ENCODE measurements at places on chromosomes 12 and 14. TPM values are rescaled to one million over a fixed set of nuclear protein-coding genes. Genes with fewer than 3 reads are reported as not detected.

GRCh38 chr14:56324454-56324853 is 206.2 kb downstream of the PELI2 start:
- no peak for DNase-seq

DNA sequence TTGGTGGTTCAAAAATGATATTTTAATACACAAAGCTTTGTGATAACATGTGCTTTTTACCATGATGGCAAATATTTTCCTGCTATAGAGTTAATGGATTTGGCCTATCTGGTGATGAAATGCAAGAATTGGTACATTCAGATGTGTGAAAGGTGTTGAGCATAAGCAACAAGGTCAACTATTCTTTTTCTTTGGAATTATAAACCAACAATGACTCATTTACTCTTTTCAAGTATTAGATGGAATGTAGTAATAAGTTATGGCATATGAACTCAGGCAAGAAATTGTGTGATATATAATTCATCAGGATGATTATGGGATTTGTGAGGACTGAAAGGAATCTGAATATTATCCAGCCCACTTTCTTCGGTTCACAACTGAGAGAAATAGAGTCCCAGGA is 471.4 kb downstream of the ETNK1 start:
- DNase-seq: no peak

GRCh38 chr12:40033242-40033630 is 72.6 kb downstream of the SLC2A13 start:
- no peak for DNase-seq

- no peak for DNase-seq
Measured at GRCh38 chr12:93338598-93338997, 39.1 kb upstream of the NUDT4 start.

- no peak for DNase-seq
Measured at GRCh38 chr12:107844312-107844921, 69.9 kb downstream of the ASCL4 start.

DNA sequence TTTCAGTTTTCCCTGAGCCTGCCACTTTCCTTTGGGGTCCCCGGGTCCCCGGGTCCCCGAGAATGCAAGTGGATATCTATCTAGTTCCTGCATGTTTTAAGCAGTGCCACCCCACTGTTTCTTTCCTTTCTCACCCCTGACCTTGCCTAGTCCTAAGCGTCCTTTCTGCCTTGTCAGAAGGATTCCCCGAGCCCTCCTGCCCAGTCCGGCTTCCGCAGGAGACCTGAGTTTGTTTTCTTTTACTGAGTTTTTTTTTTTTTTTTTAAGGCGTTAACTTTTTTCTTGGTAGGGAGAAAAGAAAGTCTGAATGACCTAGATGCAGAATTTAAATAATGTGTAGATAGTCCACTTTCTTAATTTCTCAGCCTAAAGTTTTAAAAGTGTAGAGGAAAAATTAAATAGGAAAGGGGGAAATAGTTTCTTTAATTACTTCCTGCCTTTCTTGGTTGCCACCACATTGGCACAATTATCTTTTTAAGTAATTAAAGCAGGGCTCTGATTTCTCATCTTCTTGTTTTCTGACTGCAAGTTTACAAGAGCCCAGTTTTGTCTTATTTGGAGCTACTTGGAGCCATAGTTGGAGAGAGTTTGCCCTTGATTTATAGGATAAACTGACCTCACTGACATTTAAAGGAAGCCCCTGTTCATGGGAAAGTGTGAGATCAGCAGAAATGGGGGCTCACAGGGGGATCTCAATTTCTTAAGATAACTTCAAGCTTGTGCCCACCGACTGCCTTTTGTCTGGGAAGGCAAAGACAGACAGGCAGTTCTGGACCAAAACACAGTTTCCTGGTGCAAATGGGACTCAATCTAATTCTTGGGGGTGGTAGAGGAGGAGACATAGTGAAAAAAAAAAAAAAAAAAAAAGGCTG is 2.9 kb downstream of the PAX9 start:
- no peak for DNase-seq

GRCh38 chr14:53764846-53765245 is 191.8 kb downstream of the BMP4 start:
- no peak for DNase-seq

DNA sequence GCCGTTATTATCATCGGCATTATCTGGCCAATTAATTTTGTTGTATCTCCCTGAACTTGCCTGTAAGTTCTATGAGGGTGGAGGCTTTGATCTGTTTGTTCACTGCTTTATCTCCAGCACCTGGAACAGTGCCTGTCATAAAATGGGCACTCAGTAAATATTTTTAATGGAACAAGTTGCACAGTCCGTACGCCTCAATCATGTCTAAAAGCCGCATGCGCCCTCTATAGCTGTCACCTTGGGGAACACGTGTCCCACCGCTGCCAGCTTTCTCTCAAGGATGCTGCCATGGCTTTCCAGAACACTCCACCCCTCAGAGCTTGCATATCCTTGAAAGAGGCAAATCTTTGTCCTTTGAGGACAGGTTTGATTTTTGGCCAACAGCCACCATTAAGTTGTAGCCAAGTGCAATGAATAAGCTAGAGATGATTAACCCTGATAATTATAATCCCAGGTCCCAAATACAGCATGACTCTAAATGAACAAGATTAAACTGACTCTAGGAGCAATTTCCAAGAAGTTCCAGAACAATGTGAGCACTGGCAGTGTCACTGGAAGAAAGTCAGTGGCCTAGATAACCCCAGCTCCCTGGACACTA is 55.1 kb downstream of the ERH start:
- no peak for DNase-seq

GRCh38 chr14:64726585-64726890 is 22.3 kb downstream of the PLEKHG3 start:
- DNase-seq: no peak

DNA sequence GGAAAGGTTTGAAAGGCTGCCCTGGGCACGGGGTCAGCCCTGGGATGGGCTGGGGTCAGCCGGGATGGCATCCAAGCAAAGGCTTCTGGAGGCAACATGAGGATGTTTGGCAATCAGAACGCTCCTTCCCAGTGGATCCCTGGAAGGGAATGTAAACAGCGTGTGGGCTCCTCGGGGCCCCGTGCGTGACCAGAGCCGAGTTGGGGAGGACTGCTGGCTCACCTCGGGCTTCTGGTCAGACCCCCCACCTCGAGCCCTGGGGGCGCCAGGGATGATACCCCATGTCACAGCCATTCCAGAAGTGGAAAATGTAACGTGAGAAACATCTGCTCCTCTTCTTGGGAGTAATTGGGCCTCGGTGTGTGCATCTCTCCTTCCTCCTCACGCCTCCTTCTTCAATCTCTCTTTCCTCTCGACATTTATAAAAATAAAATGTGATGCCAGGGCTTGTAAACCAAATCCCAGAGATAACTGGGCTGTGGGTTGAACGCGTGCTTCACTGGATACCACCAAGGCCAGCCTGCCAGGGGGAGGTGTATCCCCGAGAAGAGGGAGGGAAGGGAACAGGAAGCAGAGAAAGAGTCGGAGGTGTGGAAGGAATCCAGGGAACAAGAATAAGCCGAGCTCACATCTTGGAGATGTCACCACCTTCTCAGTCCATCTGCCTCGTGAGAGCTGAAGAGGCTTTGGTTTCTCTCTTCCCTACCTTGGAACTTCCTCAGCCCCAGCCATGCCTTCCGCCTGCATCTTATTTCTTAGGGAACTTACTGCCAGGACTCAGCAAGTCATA is 144.8 kb downstream of the NUAK1 start:
- no peak for DNase-seq

- peak; percentile 61 for DNase-seq
Measured at GRCh38 chr14:92973261-92973797, 50.4 kb downstream of the CHGA start.

DNA sequence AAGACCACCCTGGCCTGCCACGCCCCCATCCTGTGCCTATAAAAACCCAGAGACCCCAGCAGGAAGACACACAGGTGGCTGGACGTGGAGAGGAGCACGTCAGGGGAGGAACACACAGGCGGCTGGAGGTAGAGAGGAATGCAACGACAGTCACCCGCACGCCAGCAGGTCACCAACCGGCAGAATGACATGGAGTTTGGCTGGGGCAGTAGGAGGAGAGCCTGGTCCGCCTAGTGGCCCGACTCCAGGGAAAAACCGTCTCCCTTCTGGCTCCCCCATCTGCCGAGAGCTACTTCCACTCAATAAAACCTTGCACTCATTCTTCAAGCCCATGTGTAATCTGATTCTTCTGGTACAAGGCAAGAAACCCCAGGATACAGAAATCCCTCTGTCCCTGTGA is 62.7 kb upstream of the KCNH3 start:
- no peak for DNase-seq

DNA sequence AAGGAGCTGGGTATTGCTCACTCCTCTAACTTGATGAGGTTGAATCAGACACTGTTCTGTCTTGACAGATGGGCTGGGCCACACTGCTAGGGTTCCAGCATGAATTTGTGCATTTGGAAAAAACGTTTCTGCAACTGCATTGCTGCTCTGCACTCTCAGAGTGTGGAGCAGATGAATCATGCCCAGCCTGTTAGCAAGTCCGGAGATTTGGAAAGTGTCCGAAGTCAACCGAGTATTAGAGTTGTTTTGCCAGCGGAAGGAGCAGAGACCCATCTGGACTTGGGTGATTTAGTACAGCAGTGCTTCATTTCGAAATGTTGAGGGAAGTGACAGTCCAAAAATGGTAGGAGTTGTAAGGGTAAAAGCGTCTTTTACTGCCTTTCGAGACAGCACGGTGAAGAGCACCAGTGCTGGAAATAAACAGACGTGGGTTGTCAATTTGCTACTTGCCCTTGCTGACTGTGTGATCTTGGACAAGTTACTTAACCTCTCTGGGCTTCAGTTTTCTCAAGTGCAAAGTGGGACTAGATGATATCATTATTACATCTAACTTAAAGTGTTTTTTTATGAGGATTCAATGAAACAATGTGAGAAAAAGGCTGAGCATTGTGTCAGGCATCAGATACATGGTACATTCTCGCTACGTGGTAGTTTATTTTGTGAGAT is 139.5 kb downstream of the CHST11 start:
- no peak for DNase-seq

DNA sequence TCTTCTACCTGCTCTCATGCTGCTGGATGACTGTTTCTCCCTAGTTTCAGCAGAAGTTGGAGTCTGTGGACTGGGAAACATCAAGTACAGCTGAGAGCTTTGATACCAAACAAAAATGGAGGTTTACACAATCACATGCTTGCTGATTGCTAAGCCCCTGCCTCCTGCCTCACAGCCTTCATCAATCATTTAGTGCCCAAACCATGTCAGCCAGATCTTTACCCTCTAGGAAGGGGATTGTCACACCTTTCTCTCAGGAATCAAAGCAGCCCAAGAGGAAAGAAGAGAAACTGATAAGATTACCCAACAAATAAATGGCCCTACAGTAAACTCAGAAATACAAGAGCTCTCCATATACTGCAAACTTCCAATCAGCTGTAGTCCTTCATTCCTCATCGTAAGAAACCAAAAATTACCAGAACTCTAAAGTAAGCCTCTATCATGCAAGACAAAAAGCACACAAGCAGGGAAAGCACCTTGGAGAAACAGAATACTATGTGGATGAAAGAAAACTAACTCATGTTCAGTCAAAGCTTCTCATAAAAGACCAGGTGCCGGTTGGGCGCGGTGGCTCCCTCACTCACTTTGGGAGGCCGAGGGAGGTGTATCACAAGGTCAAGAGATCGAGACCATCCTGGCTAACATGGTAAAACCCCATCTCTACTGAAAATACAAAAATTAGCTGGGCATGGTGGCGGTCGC is 63.6 kb upstream of the RESF1 start:
- no peak for DNase-seq

DNA sequence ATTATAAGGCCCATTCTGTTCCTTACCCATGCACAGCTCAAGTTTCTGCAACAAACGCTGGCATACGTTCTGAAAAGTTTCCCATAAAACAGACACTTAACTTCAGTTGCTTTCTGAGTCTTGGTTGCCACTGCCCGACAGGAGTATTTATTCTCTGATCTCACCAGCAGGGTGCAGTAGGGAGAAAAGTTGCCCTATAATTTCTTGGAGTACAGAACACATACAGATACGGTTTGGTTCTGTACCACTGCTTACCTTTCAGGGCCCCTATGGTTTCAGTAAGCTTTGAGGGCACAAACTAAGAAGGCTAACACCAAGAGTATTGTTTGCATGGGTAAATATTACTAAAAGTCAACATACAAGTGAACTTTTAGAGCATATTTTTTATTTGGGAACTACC is 77.9 kb downstream of the SPATA7 start:
- DNase-seq: no peak

DNA sequence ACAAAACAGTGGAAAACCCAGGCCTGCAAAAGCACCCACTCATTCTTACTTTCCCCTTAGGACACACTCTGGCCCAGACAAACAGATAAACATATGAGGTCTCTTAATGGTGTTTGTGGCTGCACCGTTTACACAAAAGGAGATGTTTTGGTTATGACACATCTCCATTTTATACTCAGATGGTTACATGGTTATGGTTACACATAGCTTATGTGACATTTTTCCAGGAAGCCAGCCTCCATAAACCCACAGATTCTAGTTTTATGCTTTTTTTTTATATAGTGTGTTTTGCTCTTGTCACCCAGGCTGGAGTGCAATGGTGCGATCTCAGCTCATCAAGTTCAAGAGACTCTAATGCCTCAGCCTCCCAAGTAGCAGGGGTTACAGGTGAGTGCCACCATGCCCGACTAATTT is 3.5 kb upstream of the KLRD1 start:
- no peak for DNase-seq

DNA sequence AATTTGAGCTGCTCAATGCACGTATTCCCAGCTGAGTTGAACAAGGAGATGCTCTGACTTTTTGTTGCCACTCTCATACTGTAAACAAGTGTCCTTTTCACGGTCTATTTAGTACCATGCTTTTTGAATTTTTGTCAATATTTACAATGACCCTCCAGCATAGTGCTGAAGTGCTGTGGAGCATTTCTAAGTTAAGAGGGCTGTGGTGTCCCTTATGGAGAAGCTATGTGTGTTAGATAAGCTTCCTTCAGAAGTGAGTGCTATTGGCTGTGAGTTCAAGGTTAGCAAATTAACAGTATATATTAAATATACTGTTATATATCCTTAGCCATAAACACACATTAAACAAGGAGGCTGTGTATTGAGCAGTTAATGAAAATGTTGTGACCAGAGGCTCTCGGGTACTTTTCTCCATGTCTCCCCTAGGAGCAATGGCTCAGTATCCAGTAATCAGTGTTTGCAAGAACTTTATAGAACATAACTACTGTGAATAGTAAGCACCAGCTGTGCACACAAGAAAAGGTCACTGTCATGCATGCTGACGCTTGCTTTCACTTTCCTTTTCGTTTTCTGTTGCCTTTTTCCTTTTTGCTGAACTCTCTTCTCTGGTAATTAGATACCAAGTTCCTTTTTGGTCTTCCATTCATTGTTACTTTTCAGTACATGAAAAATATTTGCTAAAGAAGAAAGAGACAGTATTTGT is 187.2 kb upstream of the NEDD1 start:
- DNase-seq: no peak

- no peak for DNase-seq
Measured at GRCh38 chr12:21678959-21679358, 21.3 kb upstream of the LDHB start.

KRT73 gene
- not detected for total RNA-seq

GPR137C gene
- total RNA-seq: 0.25 TPM

KCNC2 gene
- not detected for total RNA-seq

TCTN1 gene
- 12.0 TPM for total RNA-seq

PIP4K2C gene
- total RNA-seq: 11.9 TPM

FAM222A gene
- total RNA-seq: 2.2 TPM

C12orf54 gene
- not detected for total RNA-seq

MYRFL gene
- under 0.01 TPM for total RNA-seq

P2RX7 gene
- total RNA-seq: 3.2 TPM

NPFF gene
- not detected for total RNA-seq

PPP1R1A gene
- total RNA-seq: 12.4 TPM

KLRF1 gene
- total RNA-seq: 1.5 TPM

All from liver (tissue), 10 donors.